AG04450 (cell line): ENCODE measurements at places on chromosomes 4 and X.

DNA sequence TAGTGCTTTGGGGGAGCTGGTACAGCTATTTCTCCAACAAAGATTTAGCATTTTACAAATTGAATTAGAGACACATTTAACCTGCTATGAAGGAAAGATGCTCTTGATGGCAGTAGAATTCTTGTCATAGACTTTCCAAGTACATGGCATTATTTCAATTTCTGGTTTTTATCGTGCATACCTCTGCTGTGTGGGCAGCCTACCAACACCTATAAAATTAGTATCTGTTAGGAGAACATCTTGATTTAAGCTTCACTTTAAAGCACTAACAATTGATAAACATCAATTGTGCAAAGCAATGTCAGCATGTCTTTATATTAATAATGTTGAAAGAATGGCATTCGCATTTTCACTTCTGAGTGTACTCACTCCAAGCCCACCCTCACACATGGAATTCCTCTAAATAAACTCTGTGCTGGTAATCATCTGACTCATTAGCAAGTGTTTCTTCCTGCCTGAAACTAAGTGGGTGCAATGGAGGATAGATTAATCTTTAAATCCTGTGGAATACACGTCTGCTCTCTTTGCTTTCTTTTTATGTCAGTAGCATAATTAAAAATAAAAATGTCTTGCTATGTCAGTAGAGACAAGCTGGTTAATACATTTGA is 279.8 kb upstream of the MAGEB18 start:
- no peak for DNase-seq

DNA sequence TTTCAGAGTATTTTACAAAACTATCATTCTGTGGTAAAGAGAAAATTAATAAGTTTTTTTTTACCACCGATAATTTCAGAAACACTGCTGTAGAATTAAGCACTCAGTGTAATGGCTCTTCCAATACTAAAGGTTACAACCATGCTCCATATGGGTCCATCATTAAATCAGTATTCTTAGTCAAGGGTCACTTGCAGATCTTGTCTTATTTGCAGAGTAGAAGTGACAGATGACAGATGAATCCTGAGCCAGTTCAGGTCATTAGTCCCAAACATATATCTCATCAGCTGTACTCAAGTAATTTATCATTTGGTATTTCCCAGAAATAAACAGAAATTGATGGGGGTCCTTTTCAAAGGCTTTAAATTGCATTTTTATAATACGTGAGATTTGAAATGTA is 182.9 kb downstream of the CFAP47 start:
- no peak for DNase-seq

DNA sequence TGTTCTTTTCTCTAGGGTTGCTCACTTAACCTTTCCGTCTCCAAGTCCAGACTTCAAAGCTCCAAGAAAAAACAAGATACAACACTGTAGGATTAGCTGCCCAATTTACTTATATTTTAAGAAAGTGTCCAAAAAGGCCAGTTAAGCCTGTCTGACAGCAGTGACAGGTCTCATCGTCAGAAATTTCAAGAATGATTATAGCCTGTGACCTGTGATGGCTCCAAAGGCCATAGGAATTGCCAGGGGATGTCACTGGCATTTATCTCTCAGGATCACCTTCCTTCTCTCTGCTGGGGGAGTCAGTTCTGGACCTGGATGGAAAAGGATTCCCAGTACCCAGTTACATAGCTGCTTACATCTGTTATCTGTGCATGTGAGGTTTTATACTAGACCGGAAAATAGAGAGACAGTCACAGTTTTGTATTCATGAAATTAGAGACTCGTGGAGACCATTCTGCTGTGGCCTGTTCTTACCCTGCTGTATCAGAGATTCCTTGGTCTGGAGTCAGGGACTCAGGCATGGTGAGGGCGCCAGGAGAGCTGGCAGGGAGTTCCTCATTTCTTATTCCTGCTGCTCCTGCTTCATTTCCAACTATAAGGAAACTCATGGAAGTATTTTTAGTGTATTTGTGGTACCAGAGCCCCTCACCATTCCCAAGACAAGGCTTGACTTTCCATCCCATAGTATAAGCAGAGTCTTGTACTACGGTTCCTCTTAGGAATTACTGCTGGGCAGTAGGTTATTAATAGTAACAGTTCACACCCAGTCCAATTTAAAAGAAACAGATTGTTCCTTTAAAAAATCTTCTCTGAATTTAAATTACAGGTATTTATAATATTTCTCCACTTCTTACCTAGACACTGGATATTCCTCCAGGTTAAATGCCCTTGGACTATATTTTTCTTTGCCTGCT is 220.8 kb downstream of the SHROOM3 start:
- DNase-seq: no peak

GRCh38 chrX:37993837-37994619 is 12.3 kb upstream of the SYTL5 start:
- no peak for DNase-seq

GRCh38 chr4:3783693-3784306 is 17.6 kb downstream of the ADRA2C start:
- no peak for DNase-seq

- no peak for DNase-seq
Observed at GRCh38 chr4:90186229-90186628, 59.0 kb downstream of the CCSER1 start.

DNA sequence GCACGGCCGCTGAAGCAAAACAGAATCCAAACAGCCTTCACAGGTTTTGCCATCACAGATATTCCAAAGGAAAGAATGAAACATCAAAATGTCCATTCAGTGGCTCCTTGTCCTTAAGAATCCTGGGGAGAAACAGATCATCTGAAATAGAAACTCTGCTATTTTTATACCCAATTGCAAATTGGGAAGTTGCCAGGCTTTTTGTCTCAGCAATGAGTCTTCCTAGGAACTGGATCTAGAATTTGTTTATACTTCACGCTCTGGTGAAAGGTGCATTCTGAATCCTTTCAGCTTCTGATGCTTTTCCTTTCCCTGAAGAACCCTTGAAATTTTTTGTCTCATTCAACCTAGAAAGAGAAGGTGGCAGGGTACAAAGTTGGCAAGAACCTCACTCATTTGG is 218.9 kb downstream of the FBXW7 start:
- peak; percentile 23 for DNase-seq
